ENCODE measurements at places on chromosomes 5 and 9.

GRCh38 chr5:43675357-43675756 is 72.4 kb downstream of the NNT start:
- no peak for DNase-seq

DNA sequence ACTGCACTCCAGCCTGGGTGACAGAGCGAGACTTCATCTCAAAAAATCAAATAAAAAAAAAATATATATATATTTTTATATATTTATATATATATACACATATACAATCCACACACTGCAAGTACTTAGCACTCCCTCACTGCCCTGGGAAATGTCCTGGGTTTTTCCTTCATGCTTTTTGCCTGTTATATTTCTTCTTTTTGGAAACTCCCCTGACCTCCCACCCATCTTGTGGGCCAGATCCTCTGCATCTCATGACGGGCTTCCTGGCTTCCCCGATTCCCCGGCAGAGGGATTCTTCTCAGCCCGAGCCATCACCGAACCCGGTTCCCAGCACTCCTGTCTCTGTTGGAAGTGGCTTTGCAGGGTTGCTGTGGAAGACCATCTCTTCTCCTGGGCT is 39.5 kb upstream of the NCS1 start:
- DNase-seq: no peak

DNA sequence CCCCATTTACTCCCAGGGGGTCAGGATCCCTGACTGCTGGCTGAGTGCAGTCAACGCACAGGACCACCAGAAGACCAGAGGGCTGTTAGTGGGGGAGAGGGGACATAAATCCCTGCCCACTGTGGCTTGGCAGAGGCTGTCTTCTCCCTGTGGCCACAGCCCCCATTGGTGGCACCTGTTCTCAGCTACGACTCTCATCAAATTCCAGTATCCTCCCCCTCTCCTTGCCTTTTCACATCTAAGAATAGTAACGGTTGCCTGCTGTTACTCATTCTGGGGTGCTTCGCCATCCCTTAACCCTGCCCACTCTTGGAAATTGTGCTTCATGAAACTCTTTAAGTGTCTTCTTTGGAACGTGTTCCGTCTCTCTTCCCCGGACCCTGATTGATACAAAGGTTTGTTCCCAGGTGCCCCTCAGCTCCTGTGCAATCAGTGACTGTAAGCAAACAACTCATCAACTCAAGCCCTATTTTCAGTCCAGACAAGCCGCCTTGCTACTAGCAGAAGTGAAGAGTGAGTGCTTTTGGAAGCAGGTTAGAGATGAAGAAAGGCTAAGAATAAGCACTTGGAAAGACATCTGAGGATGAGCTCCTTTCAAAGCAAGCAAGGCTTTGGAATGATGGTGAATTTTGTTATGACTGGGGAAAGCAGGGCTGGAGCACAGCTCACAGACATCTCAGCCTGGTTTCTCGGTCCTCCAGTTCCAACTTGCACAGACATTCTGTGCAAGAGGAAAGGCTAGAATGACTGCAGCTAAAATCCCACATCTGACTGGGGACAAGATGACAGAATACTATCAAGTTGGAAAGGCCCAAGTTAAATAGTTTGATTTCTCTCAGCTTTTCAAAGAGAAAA is 22.9 kb upstream of the DENND1A start:
- no peak for DNase-seq

- no peak for DNase-seq
These were observed 81.1 kb downstream of the PDZD2 start for GRCh38 chr5:31720004-31720403.

DNA sequence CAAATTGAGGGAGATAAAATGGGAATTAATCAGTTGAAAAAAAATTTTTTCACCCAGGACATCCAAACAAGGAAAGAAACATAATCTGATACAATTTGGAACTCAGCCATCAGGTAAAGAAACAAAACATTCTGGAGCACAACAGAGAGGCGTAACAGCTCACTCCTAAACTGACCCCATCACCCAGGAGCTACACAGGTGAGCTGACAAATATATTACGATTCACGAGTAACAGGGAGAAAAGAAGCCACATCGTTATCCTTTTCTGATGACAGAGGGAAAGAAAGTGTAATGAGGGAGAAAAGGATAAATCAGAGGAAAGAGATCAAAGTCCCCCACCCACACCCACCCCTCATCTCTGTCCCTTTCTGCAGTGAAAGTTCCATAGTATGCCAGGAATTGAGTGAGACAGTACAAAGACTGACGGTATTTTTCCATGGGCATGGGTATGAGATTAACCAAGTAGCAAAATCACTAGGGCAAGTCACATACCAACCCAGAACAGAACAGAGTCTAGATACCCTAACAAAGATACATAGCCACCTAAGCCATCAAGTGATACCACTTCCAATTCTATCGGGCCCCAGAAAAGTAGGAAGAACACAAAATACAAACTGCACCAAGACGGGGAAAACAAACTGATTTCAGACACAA is 45.4 kb downstream of the TMEM245 start:
- no peak for DNase-seq

- no peak for DNase-seq
These were observed 5.7 kb downstream of the NIPBL start for GRCh38 chr5:36882250-36882649.

DNA sequence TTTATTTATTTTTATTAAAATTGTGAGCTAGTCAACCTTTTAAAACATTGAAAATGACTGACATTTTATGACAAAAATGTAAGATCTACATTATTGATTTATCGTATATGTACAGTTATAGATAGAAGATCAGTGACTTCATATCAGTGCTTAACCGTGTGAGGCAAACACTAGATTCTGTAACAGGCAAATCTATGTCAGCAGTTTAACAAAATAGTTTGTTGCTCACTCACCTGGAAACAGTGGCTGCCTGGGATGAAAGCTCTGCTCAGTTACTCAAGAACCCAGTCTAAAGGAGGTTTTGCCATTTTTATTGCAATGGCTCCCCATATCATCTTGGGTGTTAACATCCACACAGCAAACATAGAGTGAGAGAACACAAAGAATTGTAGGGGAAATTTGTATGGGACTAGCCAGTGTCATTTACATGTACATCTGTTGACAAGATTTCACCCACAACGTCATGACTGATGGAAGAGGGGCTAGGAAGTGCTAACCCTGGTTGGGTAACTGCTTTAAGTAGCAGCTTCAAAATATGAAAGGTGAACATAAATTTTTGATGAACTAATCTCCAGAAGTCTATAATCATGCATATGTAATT is 49.0 kb downstream of the SGCD start:
- DNase-seq: no peak

Measured in activated CD4-positive, alpha-beta T cell treated with anti-CD3 and anti-CD28 coated beads, Interleukin-2, amount 50 U/mL, for 1 hour (primary cell).